ENCODE measurements at places on chromosomes 16 and 17. TPM values are rescaled to one million over a fixed set of nuclear protein-coding genes. Genes with fewer than 3 reads are reported as not detected.

TAT gene
- total RNA-seq = not detected

PIRT gene
- total RNA-seq = not detected

CDK5R1 gene
- 3.3 TPM for total RNA-seq

GRCh38 chr16:74601126-74601871 lies 5.6 kb downstream of the GLG1 start:
- no peak for DNase-seq

- no peak for DNase-seq
Measured at GRCh38 chr17:77521076-77521475, 380.3 kb downstream of the SEC14L1 start.

DNA sequence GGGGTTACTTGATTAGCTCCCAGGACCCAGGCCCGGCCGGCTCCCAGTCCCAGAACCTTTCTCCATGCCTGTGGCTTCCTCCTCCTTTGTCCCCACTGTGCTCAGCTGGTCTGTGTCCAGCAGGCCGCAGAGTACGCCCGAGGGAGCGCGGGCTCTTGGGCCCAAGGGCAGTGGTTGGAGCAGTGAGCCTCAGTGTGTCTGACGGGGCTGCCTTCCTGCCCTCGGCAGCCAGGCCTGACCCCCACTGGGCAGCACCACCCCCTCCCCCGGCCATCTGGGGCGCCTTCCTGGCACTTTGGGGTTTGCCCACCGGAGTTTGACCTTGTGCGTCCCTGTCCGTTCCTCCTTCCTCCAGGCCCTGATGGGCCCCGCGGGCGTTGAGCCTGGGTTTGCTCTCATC lies 62.4 kb upstream of the PVALEF start:
- DNase-seq = no peak

GRCh38 chr16:1169285-1170075 lies 16.6 kb downstream of the CACNA1H start:
- DNase-seq = no peak

- no peak for DNase-seq
Measured at GRCh38 chr16:83105279-83106077, 478.7 kb downstream of the CDH13 start.

- DNase-seq = no peak
Measured at GRCh38 chr17:40284085-40284713, 3.5 kb upstream of the CDC6 start.

- no peak for DNase-seq
Measured at GRCh38 chr17:76968707-76969597, 100.7 kb downstream of the MGAT5B start.

Data from lower leg skin (tissue), 4 donors.